NCI-H460 (cell line): ENCODE measurements at places on chromosomes 6 and 20. TPM values are rescaled to one million over a fixed set of nuclear protein-coding genes. Genes with fewer than 3 reads are reported as not detected.

DNA sequence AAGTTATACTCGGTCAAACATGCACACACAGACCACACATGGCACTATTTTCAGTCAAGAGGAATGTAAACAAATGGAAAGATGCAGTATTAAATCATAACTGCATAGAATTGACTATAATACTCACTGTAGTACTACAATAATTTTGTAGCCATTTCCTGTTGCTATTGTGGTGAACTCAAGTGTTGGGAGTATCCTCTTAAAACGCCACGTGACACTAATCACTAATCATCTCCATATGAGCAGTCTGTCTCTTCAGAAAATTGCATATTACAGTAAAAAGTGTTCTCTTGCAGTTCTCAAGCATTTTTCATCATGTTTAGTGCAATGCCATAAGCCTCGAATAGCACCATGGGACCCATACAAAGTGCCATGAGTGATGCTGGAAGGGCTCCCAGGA, 258.7 kb upstream of the ID4 start:
- no peak for DNase-seq

- DNase-seq = no peak
Observed at GRCh38 chr20:18289306-18289705, 979 bp downstream of the ZNF133 start.

DNA sequence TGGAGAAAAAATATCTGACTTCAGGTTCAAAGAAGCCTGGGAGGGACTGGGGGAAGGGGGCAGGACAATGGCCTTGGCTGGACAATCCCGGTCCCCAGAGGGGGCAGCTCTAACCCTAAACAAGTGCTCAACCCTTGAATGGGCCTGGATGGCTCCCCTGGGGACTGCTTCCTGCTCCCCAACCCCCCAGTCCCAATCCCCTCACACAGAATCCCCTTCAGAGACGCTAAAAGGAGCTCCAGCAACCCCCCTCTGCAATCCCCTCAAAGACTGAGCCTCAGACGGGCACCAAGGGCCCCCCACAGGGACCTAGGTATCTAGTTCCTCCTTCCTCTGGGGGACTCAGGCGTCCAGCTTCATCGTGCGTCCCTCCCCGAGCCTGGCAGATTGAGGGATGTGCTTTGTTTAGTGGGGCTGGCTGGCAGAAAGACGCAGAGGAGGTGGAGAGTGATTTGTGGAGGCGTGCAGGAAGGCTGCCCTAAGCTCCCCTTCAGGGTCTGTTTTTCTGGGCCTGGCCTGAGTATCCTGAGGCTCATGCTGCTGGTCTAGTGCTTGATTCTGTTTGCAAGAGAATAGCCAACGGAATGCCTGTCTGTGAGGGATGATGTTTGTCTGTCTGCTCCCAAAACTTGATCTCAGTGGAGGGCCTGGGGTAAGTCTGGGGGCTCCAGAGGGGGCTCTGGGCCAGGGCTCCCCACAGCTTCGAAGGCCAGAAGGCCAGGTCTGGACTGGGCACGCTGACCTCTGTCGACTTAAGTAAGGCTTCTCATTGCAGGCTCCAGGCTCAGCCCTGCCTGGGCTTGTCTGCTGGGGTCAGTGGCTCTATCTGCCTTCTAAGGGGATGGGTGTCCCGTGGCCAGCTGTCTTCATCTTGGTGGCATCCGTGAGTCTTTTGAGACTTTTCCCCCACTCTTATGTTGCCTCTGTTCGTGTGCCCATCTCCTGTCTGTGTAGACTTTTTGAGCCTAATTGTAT, 1.7 kb upstream of the POU5F1 start:
- DNase-seq = no peak

DNA sequence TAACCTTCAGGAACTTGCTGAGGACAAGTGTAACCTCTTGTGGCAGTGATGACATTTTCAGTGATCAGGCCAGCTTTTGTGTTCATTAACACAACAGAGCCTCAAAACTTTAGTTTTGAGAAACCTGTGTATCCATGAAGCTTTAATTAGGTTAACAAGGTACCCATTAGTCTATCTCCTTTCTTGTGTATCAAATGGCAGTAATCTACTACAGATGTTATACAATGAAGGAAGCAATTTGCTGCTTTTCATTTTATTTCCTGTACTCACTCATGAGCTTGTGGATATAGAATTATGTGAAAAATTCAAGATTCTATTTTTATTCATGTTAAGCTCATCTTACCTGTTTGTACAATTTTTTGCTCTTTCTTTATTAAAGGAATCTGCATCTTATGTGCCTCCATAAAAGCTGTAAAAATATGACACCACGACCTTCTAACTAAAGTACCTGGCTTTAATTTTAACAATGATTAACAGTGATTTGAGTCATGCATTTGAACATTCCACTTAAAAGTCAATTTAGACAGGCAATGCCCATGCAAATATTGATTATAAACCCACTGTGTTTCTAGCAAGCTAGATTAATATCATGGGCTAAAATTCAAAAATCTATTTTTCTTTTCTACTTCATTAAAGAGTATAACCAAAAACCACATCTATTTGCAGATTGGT, 897.3 kb downstream of the KIF16B start:
- DNase-seq = no peak

DNA sequence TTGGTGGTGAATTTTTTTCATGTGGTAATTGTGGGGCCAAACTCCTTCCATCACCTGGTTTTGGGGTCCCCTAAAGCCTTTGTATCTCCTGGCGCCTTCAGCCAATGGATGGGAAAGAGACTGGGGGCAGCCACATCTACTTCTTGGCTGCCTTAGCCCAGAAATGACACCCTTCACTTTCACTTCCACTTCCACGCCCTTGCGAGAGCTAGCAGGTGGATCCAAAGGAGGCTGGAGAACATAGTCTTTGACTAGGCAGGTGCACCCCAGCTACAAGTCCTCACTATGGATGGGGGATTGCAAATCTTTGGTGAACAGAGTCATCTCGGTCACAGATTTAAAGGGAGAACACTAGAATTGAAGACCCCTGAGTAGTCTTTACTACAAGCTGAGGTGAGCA, 70.8 kb downstream of the NDUFAF5 start:
- DNase-seq = no peak

- DNase-seq = no peak
Observed at GRCh38 chr6:139982195-139982594, 607.7 kb upstream of the CITED2 start.

GRCh38 chr6:158629367-158630221, 14.9 kb downstream of the DYNLT1 start:
- no peak for DNase-seq

DNA sequence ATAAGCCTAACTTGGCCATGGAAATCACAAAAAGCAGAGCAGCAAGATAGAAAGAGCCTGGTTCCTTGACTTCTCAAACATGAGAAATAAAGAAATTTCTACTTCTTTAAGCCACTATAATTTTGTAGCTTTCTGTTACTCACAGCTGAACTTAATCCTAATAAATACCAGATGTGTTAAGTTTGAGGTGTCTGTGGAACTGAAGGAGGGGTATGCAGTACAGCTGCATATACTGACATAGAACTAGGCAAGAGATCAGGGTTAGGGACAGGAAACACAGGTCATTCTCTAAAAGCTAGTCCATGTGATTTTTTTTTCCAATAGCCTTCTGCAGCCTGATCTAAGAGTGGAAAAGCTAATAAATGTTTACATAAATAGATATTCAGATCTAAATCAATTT, 123.9 kb downstream of the COL12A1 start:
- DNase-seq = no peak

GRCh38 chr6:54354608-54355007, 46.4 kb downstream of the TINAG start:
- no peak for DNase-seq

GRCh38 chr6:14109411-14109826, 8.2 kb upstream of the CD83 start:
- DNase-seq = no peak

- no peak for DNase-seq
Observed at GRCh38 chr20:63781181-63781580, 41.6 kb downstream of the SLC2A4RG start.

DNA sequence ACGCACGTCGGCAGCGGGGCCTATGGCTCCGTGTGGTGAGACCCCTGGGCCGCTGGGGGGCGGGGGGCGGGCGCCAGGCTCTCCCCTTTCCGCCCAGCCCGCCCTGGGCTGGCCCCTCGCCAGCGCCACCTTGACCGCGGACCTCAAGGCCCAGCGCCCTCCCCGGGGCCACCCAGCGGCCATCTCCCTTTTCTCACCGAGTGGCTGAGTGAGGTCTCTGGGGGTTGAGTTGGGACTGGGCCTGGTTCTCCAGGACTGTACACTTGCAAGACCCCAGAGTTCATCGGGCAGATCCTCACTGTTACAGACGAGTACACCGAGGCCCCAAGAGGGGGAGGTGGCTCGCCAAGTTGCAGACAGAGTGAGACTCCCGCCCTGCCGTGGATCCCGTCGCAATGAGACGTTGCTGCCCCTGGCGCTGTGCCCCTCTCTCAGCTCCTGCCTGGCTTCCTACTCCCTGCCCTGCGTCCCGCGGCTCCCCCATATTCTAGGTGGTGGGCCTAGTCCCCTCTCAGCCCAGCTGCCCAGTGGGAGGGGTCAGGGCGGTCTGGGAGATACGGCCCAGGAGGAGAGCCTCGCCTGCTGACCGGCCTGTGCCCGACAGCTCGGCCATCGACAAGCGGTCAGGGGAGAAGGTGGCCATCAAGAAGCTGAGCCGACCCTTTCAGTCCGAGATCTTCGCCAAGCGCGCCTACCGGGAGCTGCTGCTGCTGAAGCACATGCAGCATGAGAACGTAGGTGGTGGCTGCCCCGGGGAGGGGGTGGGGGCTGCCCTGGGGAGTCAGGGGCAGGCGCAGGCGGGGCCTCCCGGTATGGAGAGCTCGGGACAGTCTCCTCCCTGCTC, 576 bp downstream of the MAPK13 start:
- no peak for DNase-seq

- DNase-seq = no peak
Observed at GRCh38 chr20:56872620-56873458, 243.7 kb downstream of the TFAP2C start.

- no peak for DNase-seq
Observed at GRCh38 chr6:99912657-99913056, 81.4 kb downstream of the MCHR2 start.

DNA sequence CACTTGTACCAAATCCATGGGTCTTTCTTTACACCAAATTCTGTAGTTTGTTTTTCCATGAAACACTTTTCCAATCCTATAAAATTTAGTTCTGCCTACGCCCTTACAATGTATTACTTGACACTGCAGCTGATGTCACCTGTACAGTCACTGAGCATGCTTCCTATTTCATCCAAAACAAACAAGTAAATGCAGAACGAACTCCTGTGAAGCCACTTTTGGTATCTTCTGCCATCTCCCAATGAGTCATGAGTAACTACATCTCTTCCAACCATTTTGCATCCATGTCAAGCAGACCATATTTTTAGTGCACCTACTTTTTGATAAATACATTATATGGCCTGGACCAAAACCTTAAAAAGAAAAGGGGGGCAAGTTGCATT, 42.4 kb downstream of the HDDC2 start:
- DNase-seq = no peak

GRCh38 chr6:11500008-11500407, 37.5 kb upstream of the TMEM170B start:
- DNase-seq = peak; percentile 94

DNA sequence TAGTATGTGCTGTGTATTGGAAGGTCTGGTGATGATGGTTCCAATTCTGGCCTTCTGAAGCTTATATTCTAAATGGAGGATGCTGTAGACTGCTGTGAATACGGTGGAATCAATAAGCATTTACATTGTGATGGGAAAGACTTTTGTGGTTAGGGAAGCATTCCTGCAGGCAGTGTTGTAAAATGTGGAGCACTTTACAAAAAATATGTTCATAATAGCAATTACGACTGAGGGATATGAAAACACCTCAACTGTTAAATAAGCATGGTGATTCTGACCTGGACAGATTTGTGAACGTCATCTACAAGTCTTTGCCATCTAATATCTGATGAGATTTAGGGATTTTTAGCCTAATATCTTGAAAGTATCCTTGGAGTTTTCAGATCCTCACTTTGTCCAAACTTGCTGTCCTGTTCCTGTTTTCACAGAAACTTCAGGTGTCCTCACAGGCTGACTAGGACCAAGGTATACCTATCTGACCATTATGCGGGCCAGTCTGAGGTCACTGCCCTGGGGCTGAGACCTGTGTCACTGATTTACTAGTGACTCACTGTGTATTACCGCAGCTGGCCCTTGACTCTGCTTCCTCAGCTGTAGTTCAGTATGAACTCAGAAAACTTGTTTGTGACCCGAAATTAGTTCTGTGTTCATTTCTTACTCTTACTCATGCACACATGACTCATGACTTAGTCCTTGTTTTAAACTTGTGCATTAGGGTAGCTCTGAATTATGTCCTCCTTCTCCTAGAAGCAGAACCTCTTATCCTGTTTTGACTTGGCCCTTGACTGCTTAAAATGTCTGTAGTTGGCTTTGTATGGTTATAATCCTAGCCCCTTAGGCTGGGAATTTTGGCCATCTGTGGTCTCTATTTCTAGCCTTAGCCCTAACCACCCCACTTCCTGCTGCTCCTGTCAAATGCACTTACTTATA, 343.0 kb downstream of the CDKAL1 start:
- peak; percentile 28 for DNase-seq

DNA sequence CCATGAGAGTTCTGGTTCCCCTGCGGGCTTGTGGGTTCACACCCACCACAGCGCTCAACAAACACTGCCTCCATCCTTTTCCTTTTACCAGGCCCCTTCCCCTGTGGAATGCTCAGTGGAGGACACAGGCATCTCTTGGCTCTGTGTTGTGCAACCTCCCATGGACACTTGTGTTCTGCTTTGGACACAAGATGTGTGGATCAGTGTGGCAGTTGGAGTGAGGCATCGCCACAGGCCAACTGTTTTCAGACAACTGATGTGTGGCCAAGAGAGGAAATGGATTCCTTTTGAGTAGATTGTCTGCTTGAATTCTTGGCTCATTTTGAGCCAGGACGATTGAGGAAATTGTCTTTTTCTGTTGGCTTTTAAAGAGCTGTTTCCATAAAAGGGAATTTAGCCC, 26.8 kb downstream of the CST8 start:
- DNase-seq = no peak

DNA sequence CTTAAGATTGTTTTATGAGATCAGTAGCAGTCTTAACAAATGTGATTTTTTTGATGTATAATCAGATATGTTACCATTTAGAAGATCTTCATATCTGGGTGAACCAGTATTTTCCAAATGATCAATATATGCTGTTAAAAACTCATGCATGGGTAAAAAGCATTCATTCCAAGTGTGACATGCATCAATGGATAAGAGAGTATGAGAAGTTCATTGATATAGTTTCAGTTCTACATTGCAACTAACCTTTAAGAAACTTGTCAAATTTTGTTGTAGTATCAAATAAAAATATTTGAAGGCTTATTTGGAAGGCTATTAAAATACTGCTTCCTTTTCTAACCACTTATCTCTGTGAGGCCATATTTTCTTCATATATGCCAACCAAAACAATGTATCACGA, 117.7 kb downstream of the FIG4 start:
- DNase-seq = no peak

KAT14 gene
- total RNA-seq = 6.3 and 7.3 TPM in 2 replicates

NFKBIL1 gene
- 20.5 and 20.6 TPM in 2 replicates for total RNA-seq

TCF15 gene
- total RNA-seq = 0.32 TPM in 1 of 2 replicates, not detected in the other

RFX6 gene
- not detected in 2 replicates for total RNA-seq

IL17A gene
- total RNA-seq = not detected in 2 replicates

CCN5 gene
- total RNA-seq = 5.3 and 8.1 TPM in 2 replicates

ENPP1 gene
- total RNA-seq = 1.7 and 1.9 TPM in 2 replicates

LTA gene
- total RNA-seq = not detected in 2 replicates
